T-helper 2 cell (primary cell): ENCODE measurements at places on chromosomes 3 and 15.

- no peak for DNase-seq
Observed at GRCh38 chr3:14730703-14731382, 55.9 kb downstream of the C3orf20 start.

- DNase-seq: no peak
Observed at GRCh38 chr3:12253516-12254343, 35.1 kb upstream of the PPARG start.

DNA sequence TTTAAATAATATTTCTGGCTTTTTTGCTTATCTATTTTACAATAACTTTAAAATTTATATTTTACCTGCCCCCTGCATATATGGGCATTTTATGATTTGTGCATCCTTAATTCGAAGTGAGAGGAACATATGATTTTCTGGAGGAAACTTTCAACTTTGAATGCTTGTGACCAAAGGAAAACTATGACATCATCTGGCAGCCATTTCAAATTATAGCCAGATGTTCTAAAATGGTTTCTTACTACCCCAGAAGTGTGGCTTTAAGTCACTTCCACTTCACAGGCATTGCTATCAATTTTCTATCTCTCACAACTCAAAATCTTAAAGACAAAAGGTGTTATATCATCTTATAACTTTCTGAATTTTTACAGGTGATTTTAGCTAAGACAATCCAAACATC is 508.8 kb downstream of the RBMS3 start:
- DNase-seq: no peak

- DNase-seq: no peak
Observed at GRCh38 chr15:71651750-71652186, 158.6 kb upstream of the NR2E3 start.

GRCh38 chr15:81092559-81092902 is 41.5 kb upstream of the CFAP161 start:
- DNase-seq: no peak

DNA sequence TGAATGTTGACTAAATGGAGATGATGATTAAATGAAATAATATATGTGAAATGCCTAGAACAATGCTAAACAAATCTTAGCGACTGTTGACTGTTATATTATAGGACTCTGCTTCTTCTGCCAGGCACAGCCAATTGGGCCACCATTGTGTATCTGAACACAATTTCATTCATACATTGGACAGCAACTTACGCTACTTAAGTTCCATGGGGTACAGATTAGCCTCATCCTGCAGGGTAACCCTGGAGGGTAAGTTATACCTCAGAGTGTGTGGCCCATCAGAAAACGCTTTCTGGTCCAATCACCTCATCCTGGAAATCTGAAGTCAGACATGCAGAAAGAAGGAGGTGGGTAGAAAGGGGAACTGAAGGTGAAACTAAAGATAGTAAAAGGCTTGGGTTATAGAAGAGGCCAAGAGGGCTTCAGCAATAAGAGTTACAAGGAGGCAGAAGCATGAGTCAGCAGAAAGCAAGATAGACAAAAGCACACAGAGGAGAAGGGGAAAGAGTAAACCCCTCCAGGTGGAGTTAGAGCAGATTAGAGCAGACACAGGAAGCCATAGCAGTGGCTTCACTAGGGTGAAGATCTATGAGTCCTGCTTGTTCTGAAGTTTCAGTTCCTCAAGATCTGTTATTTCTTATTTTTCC is 119.3 kb upstream of the SLC24A5 start:
- DNase-seq: no peak

GRCh38 chr15:58520464-58520863 is 88.7 kb downstream of the LIPC start:
- no peak for DNase-seq

DNA sequence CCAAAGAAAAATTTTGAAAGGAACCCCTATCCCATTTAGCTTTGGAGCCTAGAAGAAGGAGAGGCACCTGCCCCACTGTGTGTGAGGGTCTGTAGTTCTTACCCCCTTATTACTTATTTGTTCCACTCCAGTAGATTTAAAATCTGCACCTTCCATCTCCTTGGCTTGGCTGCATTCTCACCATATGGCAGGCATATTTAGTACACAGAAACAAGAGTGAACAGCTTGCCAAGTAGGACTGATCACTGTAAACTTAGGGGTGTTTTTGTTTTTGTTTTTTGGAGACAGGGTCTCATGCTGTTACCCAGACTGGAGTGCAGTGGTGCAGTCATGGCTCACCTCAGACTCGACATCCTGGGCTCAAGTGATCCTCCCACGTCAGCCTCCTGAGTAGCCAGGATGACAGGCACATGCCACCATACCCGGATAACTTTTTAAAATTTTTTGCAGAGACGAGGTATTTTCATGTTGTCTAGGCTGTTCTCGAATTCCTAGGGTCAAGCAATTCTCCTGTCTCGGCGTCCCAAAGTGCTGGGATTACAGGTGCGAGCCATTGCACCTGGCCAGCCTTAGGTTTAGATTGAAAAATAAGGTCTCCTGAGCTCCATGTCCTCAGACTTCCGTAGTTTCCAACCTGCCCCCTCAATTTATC is 14.1 kb upstream of the ANXA2 start:
- no peak for DNase-seq

GRCh38 chr3:64575211-64575844 is 112.5 kb downstream of the ADAMTS9 start:
- DNase-seq: peak; percentile 2

DNA sequence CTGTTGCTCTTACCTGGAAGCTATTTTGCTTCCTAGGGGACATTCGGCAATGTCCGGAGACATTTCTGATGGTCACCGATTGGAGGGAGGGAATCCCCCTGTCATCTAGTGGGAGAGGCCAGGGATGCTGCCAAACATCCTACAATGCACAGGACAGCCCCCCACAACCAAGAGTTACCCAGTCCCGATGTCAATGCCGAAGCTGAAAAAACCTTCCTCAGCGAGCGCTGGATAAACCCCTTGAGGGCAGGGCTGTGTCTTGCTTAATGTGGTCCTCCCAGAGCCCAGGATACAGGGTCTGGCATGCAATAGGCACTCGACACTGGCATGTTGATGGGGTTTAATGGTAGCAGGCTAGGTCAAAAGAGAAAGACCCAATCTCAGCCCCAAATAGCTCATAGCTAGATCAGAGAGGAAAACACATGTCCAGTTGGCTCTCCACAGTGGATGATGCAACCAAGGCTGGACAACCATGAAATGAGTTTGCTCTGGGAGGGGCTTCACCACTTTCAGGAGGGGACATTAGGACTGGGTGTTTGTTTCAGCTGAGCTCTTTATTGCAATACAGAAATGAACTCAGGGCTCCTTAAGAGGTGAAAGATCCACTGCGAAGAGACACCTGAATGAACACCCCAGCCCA is 16.5 kb upstream of the PAQR5 start:
- DNase-seq: no peak

DNA sequence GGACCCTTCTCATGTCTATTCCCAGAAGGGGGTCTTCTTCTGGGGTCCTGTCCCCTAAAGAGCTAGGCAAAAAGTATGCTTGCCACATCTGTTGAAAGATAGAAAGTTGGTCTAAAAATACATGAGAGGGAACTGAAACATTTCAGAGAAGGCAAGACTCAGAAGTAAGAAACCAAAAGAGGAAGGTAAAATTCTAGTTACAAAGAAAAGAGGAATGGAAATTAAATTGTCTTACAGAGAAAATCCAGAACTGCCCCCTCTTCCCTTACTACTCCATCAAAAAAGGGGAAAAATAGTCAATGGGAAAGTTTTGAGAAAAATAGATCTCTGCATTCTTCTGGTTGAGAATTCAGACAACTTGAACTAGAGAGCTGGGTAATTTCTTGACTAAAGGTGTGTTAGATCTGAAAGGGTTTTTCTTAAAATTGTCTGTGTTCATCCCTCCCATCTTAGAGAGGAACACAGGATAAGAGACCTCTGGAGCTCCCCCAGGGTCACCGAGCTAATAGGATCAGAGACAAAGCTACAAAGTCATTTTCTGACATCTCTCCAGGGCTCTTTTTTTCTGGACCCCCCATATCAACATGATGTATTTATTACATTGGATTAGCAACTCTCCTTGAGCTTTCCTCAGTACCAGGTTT is 32.3 kb upstream of the CCR2 start:
- no peak for DNase-seq

DNA sequence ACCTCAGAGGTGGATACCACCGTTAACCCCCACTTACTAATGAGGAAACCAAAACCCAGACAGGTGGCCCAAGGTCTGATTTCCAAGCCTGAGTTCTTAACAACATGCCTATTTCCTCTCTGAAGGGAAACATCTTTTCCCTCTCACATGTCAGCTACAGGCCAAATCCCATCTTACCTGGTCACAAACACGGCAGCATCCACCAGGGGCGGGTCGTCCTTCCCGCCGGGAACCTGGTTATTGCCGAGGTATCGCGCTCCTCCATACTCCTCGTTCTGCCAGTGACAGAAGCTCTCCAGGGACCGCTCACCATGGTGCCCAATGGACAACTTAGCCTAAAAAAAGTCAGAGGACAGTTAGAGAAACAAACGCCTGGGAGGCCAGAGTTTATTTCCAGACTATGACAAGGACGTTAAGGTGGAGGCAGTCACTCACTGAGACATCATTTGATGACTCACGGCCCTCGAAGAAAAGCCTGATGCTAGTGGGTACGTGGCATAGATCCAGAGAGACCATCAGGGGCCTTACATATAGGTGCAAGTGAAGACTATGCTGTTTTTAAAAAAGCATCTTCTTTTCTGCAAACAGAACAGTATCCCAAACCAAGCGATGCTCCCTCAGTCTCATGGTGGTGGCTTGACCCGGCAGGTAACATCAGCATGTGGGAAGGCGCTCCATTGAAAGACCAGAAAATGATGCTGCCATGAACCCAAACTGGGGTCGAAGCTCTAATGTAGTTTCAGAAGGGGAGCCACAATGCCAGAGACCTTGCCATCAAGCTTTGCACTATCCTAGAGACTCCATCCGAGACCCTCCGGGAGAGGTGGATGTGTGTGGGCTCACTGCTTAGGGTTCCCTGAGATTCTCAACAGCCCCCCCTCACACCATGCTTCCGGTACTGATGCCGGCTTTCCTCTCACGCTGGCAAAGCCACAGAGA is 80.2 kb downstream of the ADAMTS17 start:
- DNase-seq: no peak

- DNase-seq: no peak
Observed at GRCh38 chr3:123283657-123284398, 82.1 kb downstream of the SEC22A start.

GRCh38 chr3:74049444-74049843 is 424.7 kb upstream of the PDZRN3 start:
- no peak for DNase-seq

- no peak for DNase-seq
Observed at GRCh38 chr3:12501360-12502020, 17.2 kb downstream of the TSEN2 start.

GRCh38 chr3:128094295-128095151 is 29.1 kb downstream of the RUVBL1 start:
- DNase-seq: peak; percentile 46

DNA sequence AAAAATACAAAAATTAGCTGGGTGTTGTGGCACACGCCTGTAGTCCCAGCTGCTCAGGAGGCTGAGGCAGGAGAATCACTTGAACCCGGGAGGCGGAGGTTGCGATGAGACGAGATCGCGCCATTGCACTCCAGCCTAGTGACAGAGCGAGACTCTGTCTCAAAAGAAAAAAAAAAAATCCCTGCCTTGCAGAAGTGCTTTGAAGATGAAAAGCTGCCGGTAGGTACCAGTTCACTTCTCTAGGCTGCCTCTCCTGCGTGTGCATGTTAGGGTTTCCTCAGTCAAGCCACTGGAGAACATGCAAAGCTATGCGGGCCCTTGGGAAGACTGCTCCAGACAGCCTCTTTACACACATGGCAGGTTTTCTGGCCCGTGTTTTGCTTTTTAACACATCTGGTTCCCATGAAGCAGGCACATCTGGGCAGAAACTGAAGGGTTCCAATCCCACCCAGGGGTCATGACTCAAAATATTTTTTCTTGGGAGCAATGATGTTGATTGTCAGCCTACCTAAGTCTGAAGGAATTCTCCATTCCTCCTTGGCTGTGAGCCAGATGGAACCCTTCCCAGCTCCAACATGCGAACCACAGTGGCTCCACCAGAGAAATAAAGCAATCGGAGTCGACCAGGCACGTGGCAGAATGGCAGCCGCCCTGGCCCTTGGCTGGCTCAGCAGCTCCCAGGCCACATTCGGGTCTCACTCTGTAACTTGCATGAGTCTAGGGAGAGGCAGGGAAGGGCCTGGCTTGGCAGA is 29.6 kb downstream of the MGLL start:
- no peak for DNase-seq

DNA sequence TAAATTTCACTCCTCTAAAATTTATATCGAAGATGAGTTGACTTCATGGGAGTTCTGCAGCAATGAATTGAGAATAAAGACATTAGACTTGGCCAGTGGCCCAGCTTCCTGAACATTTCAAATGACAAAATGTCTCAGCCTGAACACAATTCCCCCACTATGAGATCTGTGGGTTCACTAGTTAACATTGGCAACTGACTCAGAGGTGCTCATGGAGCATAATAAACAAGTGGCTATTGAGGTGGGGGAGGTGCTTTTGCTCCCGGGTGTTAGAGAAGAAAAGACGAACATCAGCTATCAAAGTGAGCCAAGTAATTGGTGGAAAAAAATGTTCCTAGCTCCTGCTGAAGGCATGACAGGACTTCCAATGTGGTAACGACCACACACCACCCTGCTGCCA is 6.3 kb downstream of the ATP13A4 start:
- DNase-seq: no peak

- no peak for DNase-seq
Observed at GRCh38 chr3:38549486-38549885, 53.3 kb downstream of the EXOG start.

DNA sequence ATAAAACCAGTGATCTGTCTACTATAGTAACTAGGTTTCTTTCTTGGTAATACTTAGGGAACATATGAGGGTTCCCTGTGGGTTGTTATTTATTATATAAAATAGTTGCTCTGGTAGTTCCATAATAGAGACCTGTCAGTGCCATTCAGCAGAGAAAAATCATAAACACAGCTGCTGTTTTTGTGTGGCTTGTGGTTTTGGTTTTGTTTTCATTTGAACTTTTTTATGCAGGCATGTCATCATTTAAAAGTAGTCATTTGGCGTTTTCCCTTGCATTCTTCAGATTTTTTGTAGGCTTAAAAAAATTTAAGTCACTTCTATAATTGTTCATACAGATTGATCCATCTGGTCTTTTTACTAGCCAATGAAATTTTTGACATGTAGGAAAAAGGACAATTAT is 47.9 kb downstream of the PIK3CA start:
- DNase-seq: peak; percentile 17

GRCh38 chr3:185330238-185330637 is 32.7 kb upstream of the MAP3K13 start:
- no peak for DNase-seq

DNA sequence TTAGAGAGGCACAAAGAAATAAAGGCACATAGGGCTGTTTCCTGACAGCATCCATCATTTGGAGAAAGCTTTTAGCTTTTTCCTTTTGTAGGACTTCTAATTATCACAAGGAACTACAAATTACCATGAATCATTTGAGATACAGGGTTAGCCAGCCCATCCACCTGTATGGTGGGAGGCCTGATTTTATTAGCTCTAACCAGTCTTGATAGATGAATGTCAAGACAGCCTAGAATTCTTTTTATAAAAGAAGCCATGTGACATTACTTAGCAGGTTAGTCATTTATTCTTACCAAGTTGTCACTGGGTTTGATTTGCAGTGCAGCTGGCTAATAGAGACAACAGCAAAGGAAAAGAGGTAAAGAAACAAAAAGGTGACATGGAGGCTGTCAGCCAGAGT is 618.1 kb downstream of the ZNF385D start:
- DNase-seq: no peak
